ENCODE measurements at places on chromosomes 3 and 15.
A peak's percentile ranks its signal among the peaks of the same experiment; 100 is the strongest.

- DNase-seq = no peak
These were observed 6.6 kb upstream of the ATP2B2 start for GRCh38 chr3:10511809-10512494.

GRCh38 chr3:155876503-155876902 is 6.1 kb downstream of the GMPS start:
- DNase-seq = no peak

DNA sequence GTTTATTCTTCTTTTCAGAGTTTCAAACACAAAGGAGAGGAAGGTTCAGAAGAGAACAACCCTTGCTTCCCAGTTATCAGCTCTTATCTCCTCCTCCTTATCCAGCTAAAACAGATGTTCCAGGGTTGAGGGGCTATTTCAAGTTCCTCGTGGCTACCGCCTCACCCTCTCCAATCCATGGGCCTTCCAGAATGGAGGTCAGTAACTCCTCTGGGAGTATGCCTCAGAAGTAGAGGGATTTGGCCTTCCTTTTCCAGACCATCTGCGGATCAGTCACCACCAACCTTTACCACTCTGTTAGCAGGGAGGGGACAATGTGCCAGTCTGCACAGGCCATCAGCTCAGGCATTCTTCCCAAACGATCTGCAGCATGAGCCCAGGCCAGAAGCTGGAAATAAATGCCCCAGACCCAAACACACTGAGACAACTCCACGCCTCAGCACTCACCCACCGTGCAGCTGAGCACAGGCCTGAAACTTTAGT is 14.8 kb downstream of the HTR3C start:
- DNase-seq = no peak

GRCh38 chr15:60683156-60683555 is 204.2 kb upstream of the ICE2 start:
- no peak for DNase-seq

GRCh38 chr3:135393159-135393558 is 572.4 kb upstream of the PPP2R3A start:
- DNase-seq = no peak

- no peak for DNase-seq
These were observed 8.0 kb upstream of the CAMKV start for GRCh38 chr3:49877716-49878115.

GRCh38 chr3:146803745-146804144 is 198.6 kb upstream of the PLSCR5 start:
- DNase-seq = no peak

- DNase-seq = no peak
These were observed 16.0 kb upstream of the MYO1E start for GRCh38 chr15:59388670-59389069.

DNA sequence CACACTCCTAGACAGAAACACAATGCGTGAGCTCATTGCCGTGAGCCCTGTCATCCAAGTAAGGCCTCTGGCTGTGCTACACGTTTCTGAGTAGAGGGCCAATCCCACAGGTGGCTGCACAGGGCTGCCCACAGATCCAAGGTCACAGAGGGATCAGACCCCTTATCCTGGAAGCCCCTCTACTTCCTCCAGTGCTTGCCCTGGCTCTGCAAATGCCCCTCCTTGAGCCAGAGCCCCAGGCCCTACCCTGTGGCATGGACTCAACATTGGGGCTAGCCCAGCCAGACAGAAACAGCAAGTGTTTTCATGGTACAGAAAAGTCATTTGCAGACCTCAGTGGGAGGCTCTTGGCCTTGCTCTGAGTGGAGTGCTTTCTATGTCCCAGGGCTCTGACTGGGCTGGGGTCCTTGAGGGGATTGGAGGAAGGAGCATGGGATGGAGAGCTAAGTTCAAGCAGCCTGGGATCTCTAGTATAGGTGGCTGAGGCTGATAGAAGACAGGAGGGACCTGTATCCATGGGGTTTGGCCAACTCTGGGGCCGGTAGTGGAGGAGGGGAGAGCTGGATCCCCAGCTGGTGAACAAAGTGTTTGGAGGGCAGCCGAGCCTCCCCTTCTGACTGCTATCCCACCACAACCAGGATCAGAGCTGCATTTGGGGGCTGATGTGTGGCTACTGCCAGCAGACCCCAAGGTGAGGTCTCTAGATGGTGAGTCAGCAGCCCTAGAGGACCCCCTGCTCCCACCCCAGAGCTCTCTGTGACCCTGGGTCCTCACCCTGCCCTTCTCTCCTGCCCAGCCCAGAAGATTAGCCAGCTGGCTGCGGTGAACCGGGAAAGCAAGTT is 38.7 kb downstream of the GOLGA6A start:
- no peak for DNase-seq

GRCh38 chr15:64690578-64691296 is 84.7 kb downstream of the RBPMS2 start:
- DNase-seq = no peak

DNA sequence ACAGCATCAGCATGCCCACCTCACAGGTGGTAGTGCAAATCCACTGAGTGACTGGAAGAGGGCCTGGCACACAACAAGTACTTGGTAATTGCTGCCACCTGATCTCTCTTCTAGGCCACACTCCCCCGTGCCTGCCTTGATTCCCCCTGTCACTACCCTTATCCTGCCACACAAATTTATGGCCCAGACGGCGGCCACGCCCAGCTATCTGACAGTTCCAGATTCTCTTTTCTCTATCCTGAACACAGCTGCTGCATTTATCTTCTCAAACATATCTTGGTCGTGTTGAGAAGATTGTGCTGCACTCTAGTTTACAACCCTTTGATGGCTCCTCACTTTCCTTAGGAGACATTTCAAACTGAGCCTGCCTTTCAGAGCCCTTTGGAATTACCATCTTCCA is 585.2 kb downstream of the NTRK3 start:
- DNase-seq = no peak

- no peak for DNase-seq
These were observed 375.3 kb downstream of the LPP start for GRCh38 chr3:188529228-188529627.

- DNase-seq = peak; percentile 62
These were observed 64.1 kb downstream of the CCDC33 start for GRCh38 chr15:74300057-74300795.

- no peak for DNase-seq
These were observed 27.9 kb downstream of the EID1 start for GRCh38 chr15:48905847-48906246.

GRCh38 chr3:47910777-47911440 is 105.3 kb downstream of the MAP4 start:
- no peak for DNase-seq

GRCh38 chr3:196186651-196187573 is 24.3 kb downstream of the ZDHHC19 start:
- peak; percentile 70 for DNase-seq

- no peak for DNase-seq
These were observed 203.1 kb downstream of the KCNAB1 start for GRCh38 chr3:156323466-156323865.

DNA sequence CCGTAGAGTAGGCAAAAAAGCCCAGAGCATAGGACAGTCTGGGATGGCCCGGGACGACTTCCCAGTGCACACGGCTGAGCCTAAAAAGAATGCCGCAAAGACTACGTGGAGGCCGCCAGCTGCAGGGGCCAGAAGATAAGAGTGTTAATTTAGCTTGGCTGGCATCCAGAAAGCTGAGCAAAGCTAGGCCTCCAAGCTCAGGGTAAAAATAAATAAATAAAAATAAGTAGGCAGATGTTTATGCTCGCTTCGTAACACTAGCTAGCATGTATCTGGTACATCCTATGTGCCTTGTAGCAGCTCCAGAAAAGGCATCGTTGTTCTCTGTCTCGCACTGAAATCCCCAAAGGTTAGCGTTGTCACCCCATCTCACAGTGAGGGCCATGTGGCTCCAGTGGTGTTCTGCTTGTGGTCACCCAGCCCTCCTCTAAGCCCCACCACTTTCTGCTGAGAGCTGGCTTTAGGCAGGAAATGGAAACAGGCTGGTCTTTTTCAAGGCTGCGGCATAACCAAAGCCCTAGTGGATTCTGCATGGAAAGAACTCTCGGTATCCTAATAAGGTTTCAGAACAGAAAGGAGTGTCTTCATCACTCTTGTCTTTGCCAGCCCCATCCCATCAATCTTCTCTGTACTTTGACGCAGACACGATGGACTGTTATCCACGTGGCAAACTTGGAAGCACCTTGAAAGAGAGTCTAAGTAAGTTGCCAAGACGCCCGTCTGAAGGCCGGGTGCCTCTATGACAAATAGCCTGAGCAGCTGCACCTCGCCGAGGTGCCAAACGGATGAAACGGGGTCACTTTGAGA is 58.1 kb upstream of the MEF2A start:
- no peak for DNase-seq

DNA sequence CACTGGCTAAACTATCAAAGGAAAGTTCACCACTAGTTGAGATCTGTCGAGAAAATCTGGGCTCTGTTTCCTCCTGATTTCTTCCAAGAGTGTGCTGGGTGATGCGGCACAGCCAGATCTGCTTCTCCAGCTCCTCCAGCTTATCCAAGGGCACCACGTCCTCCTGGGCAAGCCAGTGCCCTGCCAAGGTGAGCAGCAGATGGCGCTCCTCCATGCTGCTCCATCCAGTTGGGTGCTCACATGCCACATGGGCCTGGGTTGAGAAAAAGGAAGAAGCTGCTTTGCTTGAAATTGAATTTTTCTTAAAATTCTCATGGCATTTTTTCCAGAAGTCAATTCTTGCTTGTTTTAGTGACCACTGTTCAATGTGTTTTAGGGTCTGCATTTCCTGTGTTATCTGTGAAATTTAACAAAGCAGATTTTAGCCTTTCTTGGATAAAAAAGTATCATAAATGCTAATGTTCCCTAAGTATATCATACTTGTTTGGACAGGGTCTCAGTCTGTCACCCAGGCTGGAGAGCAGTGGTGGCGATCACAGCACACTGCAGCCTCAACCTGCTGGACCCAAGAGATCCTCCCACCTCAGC is 47.3 kb downstream of the EIF3J start:
- DNase-seq = peak; percentile 67

GRCh38 chr15:63609448-63609847 is 12.3 kb downstream of the FBXL22 start:
- no peak for DNase-seq

DNA sequence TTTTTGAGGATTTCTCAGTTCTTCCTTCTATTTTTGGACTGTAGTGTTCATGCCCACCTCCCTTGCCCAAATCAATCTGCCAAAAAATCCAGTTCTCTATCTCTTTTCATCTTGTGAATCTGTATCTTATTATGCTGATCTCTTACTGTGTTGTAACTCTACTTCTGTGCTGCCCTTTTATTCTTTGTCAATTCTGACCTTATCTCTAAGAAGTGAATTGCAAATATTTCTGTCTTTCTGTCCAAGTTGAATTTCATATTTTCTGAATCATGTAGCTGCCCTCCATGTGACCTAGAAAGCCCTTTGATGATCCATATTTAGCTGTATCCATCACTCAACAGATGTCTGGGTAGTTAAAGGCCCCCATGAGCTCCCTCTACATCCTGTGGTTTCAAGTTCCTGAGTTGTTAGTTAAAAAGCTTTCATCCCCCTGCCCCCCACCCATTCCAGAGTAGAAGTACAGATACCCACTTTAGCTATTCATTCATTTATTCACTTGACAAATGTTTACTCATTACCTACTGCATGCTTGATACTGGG is 33.6 kb upstream of the ETV5 start:
- no peak for DNase-seq

DNA sequence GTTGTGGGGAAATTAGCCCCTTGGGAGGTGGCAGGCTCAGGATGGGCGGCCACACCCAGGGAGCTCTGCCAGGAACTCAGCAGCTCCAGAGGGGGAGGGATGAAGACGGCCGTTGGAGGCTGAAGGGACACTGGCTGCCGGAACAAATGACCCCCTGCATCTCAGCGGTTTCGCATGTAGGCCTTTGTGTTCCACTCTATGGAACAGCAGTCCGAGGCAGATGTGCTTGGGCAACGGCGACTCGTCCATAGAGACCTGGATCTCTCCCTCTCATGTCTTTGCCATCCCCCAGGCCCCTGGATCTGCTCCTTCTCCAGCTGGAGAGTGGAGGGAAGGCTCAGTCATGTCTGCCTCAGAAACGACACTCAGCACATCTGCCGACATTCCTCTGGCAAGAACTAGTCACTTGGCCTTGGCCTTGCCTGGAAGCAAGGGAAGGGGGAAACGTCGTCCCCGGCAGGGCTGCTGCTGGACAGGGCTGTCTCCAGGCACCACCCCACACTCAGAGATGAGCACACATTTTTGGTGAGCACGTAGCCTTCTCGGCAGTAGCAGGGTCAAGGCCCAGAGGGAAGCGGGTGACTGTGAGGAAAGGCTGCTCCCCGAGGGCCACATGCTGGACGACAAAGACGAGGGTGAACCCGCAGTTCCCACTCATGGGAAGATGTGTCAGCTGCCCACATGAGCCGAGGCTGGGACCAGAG is 83.8 kb downstream of the ASB7 start:
- DNase-seq = no peak
